ENCODE measurements at places on chromosomes 4 and X. TPM values are rescaled to one million over a fixed set of nuclear protein-coding genes. Genes with fewer than 3 reads are reported as not detected.

The PNMA5 gene
- not detected for polyA plus RNA-seq

The TMLHE gene
- polyA plus RNA-seq = 10.3 TPM

The CT45A10 gene
- polyA plus RNA-seq = not detected

The RPS6KA6 gene
- polyA plus RNA-seq = 1.4 TPM

The KLKB1 gene
- polyA plus RNA-seq = not detected

The BMPR1B gene
- 0.48 TPM for polyA plus RNA-seq

The XK gene
- polyA plus RNA-seq = not detected

The CLCN4 gene
- 0.29 TPM for polyA plus RNA-seq

The NALF2 gene
- not detected for polyA plus RNA-seq

The VGLL1 gene
- not detected for polyA plus RNA-seq

The TET2 gene
- 5.7 TPM for polyA plus RNA-seq

The UGT2B17 gene
- polyA plus RNA-seq = not detected

The CSAG1 gene
- not detected for polyA plus RNA-seq

The TMEM154 gene
- polyA plus RNA-seq = 16.1 TPM

The PGAM4 gene
- not detected for polyA plus RNA-seq

The SAGE1 gene
- polyA plus RNA-seq = not detected

The ARX gene
- polyA plus RNA-seq = not detected

The NKX1-1 gene
- polyA plus RNA-seq = not detected

The MSANTD1 gene
- 0.08 TPM for polyA plus RNA-seq

The PF4V1 gene
- polyA plus RNA-seq = 6.5 TPM

The ZDHHC15 gene
- polyA plus RNA-seq = 0.06 TPM

The APOO gene
- polyA plus RNA-seq = 20.2 TPM
